ENCODE measurements at places on chromosomes 5 and 9. TPM values are rescaled to one million over a fixed set of nuclear protein-coding genes. Genes with fewer than 3 reads are reported as not detected.

Gene PCDHGB1
- 0.52 TPM for polyA plus RNA-seq

Gene NUTM2F
- polyA plus RNA-seq = not detected

Gene FOXD4L4
- 0.03 TPM for polyA plus RNA-seq

Gene SPINK13
- polyA plus RNA-seq = not detected

Gene ANXA2R
- polyA plus RNA-seq = 1.4 TPM

All from large intestine (tissue), 12 donors.